ENCODE measurements at places on chromosomes 7 and 10.

- DNase-seq = no peak
Measured at GRCh38 chr7:113308399-113308798, 190.0 kb upstream of the SMIM30 start.

- no peak for DNase-seq
Measured at GRCh38 chr7:13839063-13839462, 150.4 kb downstream of the ETV1 start.

- no peak for DNase-seq
Measured at GRCh38 chr10:48391994-48392393, 85.5 kb downstream of the MAPK8 start.

DNA sequence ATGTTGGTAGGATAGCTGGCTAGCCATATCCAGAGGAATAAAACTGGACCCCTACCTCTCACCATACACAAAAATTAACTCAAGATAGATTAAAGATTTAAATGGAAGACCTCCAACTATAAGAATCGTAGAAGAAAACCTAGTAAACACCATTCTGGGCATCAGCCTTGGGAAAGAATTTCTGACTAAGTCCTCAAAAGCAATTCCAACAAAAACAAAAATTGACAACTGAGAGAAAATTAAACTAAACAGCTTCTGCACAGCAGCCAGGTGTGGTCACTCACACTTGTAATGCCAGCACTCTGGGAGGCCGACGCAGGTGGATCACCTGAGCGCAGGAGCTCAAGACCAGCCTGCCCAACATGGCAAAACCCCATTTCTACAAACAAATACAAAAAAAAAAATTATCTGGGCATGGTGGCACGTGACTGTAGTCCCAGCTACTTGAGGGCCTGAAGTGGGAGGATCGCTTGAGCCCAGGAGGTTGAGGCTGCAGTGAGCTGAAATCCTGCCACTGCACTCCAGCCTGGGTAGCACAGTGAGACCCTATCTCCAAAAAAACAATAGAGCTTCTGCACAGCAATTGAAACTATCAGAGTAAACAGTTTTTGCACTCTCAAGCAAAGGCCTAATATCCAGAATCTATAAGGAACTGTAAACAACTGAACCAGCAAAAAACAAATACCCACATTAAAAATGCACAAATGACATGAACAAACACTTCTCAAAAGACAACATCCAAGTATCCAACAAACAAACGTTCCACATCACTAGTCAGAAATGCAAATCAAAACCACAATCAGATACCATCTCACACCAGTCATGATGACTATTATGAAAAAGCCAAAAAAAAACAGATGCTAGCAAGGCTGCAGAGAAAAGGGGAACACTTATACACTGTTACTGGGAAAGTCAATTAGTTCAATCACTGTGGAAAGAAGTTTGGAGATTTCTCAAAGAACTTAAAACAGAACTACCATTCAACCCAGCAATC, 4.8 kb downstream of the CRPPA start:
- peak; percentile 19 for DNase-seq

DNA sequence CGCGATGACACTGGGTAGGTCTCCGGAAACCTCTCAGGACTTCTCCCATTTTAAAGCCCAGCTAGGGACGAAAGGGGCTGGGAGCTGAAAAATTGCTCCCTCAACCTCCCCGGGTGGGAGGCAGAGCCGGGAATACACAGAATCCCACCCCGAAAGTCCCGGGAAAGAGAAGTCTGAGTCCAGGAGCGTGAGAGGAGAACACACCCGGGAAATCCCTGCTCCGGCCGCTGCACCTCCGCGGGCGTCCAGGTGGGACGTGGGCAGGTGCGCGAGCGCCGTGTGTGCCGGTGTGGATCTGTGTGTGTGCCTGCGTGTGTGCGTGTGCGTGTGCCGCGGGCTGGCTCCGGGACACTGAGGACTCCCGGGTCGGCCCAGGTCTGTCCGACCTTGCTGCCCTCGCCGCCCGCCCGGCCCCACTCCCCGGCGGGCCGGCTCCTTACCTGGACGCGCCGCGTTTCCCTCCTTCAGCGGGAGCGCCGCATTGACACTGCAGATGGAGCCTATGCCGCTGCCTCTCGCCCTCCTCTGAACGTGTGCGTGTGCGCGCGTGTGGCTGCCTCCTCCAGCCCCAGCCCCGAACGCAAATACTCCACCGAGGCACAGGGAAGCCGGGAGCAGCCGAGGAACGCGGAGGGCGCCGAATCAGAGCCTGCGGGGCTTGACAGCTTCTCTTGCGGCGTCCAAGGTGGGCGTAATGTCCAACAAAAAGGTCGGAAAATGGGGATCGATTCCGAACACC, at the start of gene PLXNA4:
TSS of gene PLXNA4 (minus strand) at position 489 of the 739 bp plus-strand sequence. CDS start 67,777 bp downstream, outside the sequence.
- DNase-seq = no peak

GRCh38 chr7:23208316-23208715, 26.5 kb downstream of the NUP42 start:
- no peak for DNase-seq

- DNase-seq = no peak
Measured at GRCh38 chr10:111504376-111504775, 427.5 kb downstream of the ADRA2A start.

DNA sequence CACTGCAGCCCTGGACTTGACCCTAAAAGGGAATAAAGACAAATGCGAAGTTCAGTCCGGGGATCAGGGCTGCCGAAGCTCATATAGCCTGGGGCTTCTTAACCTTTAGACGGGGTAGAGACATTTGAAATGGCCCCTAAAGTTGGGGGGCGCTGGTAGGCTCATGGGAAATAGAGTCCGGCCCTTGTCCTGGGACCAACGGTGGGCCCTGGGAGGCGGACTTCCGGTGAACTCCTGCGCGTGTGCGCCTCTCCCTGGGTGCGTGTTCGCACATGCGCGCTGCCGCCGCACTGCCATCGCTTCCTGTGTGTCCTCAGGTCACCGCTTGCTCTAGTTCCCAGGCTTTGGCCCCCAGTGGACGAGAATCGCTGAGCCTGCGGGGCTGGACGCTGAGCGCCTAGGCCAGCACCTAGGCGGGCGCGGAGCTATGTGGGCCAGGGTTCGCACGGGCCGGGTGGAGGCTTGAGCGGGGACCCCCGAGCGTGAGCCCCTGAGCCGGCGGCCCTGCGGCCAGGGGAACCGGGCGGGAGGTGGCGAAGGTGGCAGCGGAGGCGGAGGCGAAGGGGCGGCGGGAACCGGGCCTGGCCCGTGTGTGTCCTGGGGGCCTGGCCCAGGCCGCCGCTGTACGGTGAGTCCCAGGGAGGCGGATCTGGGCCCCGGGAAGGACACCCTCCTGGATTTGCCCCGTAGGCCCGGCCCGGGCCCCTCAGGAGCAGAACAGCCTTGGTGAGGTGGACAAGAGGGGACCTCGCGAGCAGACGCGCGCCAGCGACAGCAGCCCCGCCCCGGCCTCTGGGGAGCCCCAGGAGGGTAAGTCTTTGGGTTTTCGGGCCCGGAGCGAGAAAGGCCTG, 23.0 kb upstream of the ZNF12 start:
- DNase-seq = peak; percentile 77

GRCh38 chr7:69190763-69191162, 407.5 kb upstream of the AUTS2 start:
- no peak for DNase-seq

- no peak for DNase-seq
Measured at GRCh38 chr10:74518061-74518460, 308.3 kb upstream of the KAT6B start.

GRCh38 chr7:9217204-9217603, 783.8 kb downstream of the NXPH1 start:
- DNase-seq = no peak

- DNase-seq = no peak
Measured at GRCh38 chr10:91339729-91340128, 70.4 kb upstream of the HECTD2 start.

- no peak for DNase-seq
Measured at GRCh38 chr7:49438281-49438680, 335.2 kb upstream of the VWC2 start.

- DNase-seq = no peak
Measured at GRCh38 chr10:86967481-86967941, 771 bp upstream of the ADIRF start.

DNA sequence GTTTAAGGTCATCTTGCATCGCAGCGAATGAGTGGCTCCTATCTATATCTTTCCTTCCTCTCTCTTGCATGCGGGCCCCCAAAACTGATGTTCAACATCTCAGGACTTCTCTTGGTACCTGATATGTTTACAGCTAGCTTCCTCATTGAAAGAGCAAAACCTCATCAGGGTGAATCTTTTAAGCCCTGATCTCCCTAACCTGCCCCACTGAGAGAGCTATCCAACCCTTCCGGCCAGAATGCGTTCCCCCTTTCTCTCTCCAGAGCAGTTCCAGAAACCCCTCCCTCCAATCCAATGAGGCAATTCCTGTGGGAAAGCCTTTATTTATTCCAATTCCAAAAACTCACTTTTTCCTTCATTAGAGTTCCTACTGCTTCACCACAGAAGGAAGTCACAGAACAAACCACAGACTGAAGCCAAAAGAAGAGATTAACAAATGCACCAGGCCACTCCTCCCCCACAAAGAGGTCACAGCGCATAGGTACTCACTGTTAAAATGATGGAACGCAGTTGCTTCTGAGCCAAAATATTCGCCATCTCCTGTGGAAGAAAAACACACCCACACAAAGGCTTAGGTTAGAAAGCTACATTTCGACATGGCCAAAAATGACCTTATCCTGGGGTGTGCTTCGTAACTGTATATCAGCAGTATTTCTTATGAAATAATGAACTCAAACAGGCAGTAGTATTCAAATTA, 232.4 kb downstream of the ELMO1 start:
- no peak for DNase-seq

GRCh38 chr7:69585169-69585568, 13.1 kb upstream of the AUTS2 start:
- DNase-seq = no peak

GRCh38 chr7:27640884-27641574, 21.7 kb downstream of the HIBADH start:
- DNase-seq = peak; percentile 75

GRCh38 chr7:47407136-47407535, 174.8 kb downstream of the TNS3 start:
- DNase-seq = no peak

GRCh38 chr7:43385856-43386255, 197.1 kb upstream of the STK17A start:
- DNase-seq = peak; percentile 1

- no peak for DNase-seq
Measured at GRCh38 chr10:49609006-49609282, 1.2 kb upstream of the SLC18A3 start.

DNA sequence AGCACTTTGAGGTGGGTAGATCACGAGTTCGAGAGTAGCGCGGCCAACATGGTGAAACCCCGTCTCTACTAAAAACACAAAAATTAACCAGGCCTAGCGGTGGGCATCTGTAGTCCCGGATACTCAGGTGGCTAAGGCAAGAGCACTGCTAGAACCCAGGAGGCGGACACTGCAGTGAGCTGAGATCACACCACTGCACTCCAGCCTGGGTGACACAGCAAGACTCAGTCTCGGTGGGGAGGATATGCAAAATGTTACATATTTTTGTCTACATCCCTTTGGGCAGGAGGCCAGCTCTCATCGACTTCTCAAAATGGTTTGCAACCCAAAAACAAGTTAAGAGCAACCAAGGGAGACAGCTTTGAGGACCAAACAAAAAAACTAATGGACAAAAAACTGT, 8.2 kb downstream of the ATE1 start:
- no peak for DNase-seq

DNA sequence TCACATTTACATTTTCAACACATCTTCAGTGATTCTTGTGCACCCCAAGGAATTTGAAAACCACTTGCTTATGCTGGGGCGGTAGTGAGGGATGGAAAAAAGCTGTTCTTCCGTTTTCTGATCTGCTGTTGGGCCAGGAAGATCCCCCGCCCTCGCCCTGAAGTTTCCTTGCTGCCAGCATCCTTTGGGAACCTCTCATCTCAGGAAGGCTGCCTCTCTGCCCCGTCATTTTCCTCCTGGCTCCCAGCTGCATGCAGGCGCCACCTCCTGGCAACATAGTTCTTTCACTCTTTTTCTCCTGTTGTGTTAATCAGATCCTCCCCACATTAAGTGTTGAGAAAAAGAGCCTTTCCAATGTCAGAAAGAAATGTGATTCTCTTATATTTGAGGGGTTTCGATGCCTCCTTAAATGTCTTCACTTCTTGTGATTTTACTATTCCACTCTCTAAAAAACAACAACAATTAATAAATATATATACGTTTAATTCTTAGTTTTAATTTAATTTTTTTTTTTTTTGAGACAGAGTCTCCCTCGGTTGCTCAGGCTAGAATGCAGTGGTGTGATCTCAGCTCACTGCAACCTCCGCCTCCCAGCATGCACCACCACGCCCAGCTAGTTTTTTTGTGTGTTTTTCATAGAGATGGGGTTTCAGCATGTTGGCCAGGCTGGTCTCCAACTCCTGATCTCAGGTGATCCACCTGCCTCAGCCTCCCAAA, 122.9 kb downstream of the RALA start:
- DNase-seq = peak; percentile 47

DNA sequence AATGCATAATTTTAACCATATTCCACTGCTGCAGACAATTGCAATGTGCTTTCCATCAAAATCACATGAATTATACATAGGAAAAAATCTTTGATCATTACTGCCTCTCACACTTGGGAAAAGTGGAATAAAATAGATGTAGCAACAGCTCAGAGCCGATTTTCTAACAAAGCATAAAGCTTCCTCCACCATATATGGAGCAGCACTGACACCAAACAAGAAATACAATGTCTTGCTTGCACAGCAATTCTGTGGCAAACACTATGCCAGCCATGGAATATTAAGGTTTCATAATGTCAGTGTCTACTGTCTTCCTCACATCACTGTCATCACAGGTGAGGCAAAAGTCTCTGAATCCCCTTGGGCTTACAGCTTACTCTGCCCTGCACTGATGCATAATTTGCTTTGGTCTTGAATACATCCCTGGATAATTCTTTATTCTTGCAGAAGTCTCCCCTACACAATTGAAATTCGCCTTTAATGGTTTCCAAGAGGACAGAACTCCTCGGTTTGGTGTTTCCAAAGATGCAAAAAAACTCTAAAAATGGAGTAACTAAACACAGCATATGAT, 198.5 kb downstream of the CACNA2D1 start:
- no peak for DNase-seq

- DNase-seq = no peak
Measured at GRCh38 chr10:21247592-21247991, 277.9 kb downstream of the SKIDA1 start.

- no peak for DNase-seq
Measured at GRCh38 chr10:9560976-9561375, 1456.7 kb upstream of the CELF2 start.

GRCh38 chr7:28132959-28133870, 47.4 kb downstream of the JAZF1 start:
- DNase-seq = no peak

DNA sequence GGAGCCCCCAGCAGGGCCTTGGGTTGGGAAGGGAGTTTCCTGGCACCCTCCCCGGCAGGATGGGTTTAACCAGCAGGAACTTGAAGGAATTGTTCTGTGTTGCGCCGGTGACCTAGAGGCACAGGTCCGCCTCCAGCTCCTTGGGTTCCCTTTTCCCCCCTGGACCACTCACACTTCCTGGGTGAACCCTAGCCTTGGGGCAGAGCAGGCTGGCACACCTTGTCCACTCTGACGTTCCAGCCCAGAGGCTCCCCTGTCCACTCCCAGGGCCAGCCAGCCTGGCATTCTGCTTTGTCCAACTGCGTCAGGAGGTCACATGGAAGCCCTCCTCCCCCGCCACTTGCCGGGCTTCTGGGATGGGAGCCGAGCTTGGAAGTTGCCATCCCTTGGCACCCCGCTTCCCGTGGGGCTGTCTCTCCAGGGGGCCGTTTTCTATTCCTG, 25.8 kb downstream of the TMEM120A start:
- DNase-seq = no peak

GRCh38 chr7:136146925-136147324, 169.8 kb upstream of the MTPN start:
- no peak for DNase-seq

GRCh38 chr7:121913947-121914675, 41.1 kb downstream of the PTPRZ1 start:
- no peak for DNase-seq

All from skeletal muscle cell (primary cell).